ENCODE measurements at places on chromosomes 4 and X.

DNA sequence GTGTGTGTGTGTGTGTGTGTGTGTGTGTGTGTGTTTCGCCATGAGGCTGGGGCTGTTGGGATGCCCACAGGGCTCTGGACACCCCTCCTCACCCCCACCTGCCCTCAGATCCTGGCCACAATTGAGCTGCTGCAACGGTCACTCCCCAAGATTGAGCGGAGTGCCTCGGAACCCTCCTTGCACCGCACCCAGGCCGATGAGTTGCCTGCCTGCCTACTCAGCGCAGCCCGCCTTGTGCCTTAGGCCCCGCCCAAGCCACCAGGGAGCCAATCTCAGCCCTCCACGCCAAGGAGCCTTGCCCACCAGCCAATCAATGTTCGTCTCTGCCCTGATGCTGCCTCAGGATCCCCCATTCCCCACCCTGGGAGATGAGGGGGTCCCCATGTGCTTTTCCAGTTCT lies 10.2 kb downstream of the ARAF start:
- DNase-seq: no peak

GRCh38 chr4:2081540-2081939 lies 22.4 kb downstream of the NAT8L start:
- no peak for DNase-seq

- no peak for DNase-seq
Measured at GRCh38 chr4:99861120-99861905, 32.9 kb downstream of the LAMTOR3 start.

GRCh38 chr4:2942037-2942531 lies 21.1 kb downstream of the NOP14 start:
- no peak for DNase-seq

GRCh38 chr4:3519468-3520264 lies 12.6 kb downstream of the LRPAP1 start:
- DNase-seq: no peak

DNA sequence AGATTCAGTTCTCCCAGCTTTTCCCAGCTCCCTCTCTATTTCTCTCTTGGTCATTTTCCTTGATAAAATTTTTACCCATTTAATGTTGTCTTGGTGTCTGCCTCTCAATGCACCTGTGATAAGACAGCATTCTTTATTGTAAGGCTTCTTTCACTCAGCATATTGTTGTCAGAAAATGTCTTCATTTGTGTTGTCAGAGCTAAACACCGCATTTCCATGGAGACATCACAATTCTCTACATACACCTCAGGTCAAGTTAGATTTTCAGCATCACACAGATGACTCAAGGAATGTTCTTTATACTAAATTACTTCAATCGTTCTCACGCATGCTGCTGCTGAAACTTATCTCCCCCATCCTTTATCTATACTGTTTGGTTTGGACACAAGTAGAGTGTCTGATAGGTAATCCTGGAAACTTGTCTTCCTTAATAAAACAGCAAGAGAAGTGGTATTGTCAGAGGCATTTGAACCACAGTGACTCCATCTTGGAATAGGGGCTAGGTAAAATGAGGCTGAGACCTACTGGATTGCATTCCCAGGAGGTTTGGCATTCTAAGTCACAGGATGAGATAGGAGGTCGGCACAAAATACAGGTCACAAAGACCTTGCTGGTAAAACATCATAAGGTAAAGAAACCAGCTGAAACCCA lies 41.3 kb upstream of the EFHC2 start:
- no peak for DNase-seq

DNA sequence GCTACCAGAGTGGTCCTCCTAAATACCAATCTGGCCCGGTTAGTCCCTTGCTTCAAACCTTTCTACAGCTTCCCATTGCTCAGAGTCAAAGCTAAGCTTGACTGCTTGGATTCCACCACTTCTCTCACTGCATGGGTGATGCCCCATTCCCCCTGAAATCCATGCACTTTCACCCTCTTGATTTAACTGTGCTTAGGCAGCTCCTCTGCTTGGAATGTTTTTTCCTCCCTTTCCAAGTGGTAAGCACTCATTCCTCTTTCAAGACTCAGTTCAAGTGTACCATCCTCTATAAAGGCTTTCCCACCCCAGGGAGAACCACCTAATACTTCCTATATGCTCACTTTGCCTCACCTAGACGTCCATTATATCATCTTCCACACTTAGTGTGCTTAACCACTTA lies 49.1 kb downstream of the SMC1A start:
- DNase-seq: no peak

GRCh38 chr4:123651066-123651465 lies 254.5 kb downstream of the SPRY1 start:
- DNase-seq: no peak

GRCh38 chr4:16289897-16290554 lies 63.8 kb upstream of the TAPT1 start:
- no peak for DNase-seq

GRCh38 chrX:134721766-134722532 lies 63.7 kb upstream of the PLAC1 start:
- no peak for DNase-seq
